ENCODE measurements at places on chromosomes 16 and 17.

- no peak for DNase-seq
Observed at GRCh38 chr16:88404769-88405168, 22.0 kb downstream of the ZNF469 start.

DNA sequence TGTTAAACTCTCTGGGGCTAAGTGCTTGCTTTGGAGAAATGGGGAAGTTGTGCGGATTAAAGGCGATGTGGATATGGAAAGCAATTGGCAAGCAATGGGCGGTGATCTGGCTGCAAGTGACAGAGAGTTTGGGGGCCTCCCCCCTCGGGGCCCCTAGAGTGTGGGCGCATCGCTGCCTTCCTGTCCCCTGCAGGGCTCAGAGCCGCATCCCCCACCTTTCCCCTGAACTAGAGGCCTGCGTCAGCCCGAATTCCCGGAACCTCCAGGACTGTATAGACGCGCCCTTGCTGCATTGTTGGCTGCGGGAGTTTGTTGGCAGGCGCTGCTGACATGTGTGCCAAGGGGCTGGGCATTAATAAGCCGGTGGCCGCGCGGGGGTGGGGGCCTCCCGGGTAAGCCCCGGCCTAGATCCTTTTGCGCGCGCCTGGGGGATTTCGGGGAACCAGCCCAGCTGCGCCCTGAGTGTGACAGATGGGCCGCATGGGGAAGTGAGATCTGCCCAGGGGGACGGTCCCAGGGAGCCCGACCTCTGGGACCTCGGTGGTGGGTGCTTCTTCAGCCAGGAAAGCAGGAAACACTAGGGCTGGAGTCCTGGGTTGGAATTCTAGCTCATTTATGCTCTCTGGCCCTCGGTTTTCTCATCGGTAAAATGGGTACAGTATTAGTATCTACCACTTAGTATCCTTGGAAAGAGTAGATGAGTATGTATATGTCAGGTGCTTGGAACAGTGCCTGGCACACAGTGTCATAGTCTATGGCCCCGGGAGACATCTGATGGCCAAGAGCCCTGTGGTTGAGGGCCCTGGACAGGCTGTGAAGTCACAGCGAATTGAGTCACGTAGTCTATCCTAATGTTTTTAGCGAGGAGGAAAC lies 1.0 kb downstream of the EEF2K start:
- peak; percentile 65 for DNase-seq

GRCh38 chr16:87816507-87817100 lies 50.8 kb upstream of the KLHDC4 start:
- DNase-seq = no peak

DNA sequence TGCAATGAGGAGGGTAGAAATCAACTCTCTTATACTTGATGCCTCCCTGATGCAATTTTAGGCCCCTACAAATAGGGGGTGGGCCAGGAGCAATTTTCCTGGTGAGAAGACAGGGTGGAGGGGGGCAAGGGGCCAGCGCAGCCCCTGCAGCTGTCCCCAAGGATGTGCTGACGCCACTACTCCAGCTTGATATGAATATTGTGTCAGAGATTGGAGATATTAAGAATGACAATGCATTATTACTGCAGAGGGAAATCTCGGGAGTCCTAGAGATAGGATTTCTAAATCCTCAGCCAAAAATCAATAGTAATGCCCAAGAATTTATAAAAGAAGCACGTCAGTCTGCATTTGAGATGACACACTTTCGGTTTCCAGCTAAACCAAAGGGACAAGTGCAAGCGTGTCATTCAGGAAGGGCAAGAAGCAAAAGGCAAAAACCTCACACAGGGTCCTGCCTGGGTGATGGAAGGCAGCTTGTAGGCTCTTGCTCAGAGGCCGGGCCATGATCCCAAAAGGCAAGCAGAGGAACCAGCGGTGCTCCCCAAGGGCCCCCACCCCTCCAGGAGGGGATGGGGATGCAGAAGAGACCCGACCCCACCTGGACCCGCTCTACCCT lies 178.8 kb downstream of the C16orf78 start:
- DNase-seq = no peak

GRCh38 chr16:51143196-51143977 lies 7.7 kb downstream of the SALL1 start:
- no peak for DNase-seq

DNA sequence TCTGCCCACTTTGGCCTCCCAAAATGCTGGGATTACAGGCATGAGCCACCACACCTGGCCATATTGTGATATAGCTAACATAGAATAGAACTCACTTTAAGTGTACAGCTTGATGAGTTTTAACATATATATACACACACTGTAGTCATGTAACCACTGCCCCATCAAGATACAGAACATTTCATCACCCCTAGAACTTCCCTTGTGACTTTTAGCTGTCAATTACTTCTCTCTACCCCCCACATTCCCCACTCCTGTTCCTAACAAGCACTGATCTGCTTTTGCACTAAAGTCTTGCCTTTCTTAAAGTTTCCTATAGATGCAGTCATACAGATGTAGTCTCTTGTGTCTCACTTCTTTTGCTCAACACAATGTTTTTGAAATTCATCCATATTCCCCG lies 93.1 kb downstream of the PITPNC1 start:
- no peak for DNase-seq

- DNase-seq = no peak
Observed at GRCh38 chr16:17949141-17949981, 387.2 kb downstream of the NPIPA8 start.

GRCh38 chr17:81512562-81513371 lies at the start of gene ACTG1:
Gene ACTG1 (minus strand): TSS chr17:81512799. CDS start chr17:81512354, 445 bp downstream.
- peak; percentile 98 for DNase-seq

- DNase-seq = no peak
Observed at GRCh38 chr17:58507123-58507634, 7.3 kb downstream of the MTMR4 start.

DNA sequence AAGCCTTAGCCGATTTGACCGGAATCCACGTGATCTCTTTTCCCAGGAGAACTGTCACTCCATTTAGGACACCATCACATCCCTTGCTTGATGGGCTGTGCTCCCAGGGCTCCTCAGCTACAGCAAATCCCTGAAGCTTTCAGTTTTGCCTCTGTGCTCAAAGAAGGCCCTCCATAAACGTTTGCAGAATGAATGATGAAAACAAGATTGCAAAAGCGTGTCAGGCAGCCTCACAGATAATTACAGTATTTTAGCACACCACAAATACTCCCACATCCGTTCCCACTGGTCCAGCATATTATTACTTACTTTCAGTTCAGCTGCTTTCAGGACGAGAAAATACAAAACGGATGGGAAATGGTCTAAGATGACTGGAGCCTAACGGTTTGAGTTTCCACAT lies 84.6 kb downstream of the USP31 start:
- no peak for DNase-seq

GRCh38 chr17:49814781-49815529 lies 26.5 kb downstream of the KAT7 start:
- DNase-seq = no peak

DNA sequence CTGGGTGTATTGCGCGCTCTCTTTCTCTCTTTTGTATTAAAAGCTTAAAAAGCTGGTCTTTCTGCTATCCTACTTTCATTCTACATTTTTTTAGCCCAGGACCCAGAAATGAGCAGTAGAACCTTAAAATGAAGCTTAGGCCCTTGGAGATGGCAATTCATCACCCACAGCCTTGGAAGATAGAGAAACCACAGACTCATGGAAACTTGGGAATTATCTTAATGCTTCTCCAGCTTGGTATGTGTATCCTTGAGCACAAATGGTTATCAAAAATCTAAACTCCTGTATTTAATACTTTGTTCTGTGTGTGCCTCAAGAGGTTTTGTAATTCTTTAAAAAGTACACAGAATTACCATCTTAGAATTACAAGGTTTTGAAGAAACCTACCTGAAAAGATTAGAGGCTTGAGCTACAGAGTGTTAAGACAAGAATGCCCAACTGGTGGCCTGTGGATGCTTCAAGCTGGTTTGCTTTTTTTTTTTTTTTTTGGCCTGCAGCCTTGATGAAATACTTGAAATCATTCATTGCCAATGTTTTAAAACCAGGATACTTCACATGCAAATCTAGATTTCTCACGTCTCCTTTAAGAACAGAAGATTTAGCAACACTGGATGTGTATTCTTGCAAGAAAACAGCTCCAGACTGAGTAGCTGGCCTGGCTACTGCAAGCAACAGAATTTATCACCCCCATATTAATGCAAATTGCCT lies 105.0 kb downstream of the XYLT1 start:
- DNase-seq = no peak

DNA sequence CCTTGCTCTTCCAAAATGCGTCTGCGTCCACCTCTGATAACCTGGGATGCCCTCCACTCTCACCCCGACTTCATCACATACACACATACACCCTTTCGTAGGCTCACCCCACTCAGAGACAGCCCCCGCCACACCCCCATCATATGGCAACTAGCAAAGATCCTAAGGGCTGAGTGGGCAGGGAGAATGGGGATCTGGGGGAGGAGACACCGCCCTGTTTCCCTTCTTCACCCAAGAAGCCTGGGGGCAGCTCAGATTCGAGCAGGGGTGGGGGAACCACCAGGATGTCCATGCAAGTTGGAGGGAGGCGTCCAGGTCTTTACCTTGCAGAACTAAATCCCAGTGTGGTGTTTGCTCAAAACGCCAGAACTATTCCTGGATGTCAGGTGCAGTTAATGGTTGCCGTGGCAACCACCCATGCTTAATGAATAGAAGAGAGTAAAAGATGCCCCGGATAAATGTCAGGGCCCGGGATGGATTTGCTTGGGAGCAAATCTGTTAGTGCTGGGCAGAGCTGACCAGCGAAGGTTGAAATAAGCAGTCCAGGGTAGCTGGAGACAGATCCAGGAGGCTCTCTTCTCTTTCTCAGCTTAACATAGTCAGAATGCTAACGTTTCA lies 72.8 kb downstream of the CACNG3 start:
- DNase-seq = no peak

DNA sequence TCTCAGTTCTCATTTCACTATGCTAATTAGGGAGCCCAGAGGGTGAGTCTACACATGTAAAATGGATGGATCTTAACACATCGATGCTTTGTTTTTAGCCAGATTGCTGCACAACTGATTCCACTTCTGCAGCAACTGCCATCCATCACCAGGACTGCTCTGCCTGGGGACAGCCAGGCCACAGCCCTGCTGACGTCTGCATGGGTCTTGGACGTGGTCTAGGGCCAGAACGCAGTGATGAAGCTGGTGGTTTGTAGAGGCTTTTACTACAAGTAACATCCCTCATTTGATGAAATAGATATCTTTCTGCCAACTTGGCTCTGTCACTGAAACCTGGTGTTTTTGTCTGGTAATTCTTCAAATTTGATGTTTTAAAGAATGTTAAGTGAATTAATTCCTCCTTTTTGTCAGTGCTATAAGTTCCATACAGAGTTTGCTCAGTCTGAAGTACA lies 50.6 kb downstream of the MARCHF10 start:
- no peak for DNase-seq

DNA sequence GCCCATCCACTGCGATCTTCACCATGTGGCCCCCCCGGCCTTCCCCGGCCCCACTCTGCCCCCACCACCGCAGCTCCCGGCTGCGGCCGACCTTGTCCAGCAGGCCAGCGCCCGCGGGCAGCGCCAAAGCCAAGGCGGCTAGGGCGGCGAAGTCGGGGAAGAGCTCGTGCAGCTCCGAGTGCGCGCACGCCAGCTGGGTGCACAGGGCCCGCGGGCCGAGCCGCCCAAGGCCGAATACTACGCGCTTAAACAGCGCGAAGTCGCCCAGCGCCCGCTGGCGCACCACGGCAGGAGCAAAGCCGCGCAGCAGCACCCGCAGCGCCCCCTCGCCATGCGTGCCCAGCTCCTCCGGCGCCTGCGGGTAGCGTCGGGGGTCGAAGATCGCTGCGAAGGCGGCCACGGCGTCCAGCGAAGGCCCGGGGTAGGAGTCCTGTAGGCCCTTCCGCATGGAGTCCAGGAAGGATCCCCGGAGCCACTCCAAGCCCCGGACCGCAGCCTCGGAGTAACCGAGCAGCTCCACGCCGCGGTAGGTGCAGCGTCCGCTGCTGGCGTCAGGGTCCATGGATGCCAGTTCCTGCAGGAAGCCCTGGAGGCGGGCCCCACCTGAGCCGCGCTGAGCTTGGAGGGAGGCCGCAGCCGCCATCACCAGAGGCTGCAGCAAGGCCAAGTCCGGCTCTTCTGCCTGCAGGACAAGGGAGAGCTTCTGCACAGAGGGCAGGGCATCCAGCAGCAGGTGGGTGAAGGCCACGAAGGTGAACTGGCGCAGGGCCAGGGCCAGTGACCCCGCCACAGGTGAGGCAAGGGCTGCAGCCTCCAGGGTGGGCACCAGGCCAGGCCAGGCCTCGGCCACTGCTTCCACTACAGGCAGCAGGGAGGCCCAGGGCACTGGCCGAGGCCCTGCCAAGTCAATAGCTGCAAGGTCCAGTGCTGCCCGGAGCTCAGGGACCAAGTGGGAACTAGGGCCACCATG lies 10.3 kb downstream of the C17orf113 start:
- no peak for DNase-seq

DNA sequence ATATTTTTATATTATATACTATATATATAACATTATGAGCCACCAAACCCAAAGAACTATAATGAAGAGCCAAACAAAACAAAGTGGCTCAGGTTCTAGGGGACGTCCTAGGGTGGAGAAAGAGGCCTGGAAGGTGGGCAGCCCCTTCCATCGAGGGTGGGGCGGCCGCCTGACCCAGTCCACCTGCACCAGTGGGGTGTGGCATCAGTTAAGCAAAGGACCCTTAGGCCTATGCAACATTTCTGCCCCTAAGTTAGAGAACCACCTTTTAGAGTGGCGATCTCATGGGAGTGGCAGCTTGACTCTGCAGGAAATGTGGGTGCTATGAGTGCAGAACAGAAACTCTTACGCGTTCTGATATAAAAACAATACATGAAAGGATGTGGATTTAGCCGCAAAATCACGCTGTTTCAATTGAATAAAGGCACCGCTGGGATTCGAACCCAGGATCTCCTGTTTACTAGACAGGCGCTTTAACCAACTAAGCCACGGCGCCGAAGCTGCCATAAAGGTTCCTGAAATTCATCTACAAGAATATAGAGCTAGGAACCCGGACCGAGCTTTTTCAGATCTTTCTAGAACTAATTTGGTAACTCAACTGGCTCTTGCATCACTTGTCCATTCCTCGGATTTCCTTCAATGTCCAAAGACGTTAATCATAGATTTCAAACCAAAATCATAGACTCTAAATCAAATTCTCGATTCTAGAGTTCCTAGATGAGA lies 15.6 kb upstream of the AURKB start:
- DNase-seq = peak; percentile 35

DNA sequence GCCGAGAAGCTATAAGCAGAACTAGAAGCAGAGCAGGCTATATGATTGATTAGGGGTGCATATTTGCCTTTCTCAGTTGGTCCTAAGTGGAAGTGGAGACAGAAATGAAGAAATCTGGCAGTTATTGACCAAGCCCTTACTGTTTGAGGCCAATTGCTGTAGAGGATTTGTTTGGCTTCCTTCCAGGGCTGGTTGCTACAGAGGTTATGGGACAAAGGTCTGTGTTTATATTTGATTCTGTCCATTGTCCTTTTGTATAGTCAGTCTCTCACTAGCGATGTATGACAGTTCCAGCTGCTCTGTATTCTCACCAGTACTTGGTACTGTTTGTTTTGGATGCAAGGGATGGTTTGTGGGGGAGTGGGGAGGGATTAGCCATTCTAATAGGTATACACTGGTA lies 7.3 kb upstream of the ALOX15 start:
- DNase-seq = no peak

Data from OCI-LY7 (cell line).